ENCODE measurements at places on chromosomes 6 and 20.

DNA sequence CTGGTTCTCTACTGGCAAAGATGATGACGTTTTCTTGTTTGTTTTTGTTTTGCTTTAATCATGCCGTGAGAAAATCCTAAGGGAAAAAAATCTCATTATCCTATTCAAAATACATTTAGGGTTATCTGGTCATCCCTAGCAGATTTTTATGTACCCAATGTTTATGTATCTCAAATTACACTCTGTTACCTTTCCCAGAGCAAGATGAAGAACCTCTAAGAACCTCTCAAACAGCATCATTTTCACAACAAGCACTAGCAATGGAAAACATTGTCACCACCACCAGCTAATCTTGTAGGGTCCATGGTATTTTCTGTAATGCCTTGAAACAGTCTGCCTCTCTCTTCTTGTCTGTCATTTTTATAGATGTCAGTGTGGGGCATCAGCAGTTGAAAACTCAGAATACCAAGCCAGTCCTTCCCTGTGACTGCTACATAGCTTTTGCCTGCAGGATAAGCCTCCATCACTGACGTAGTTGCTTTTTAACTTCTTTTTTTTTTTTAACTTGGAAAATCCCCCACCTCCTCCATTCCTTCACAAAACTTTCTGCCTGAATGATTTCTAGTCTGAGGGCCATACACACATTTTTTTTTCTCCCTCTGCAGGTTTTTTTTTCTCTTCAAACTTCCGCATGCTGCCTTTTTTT is 2.4 kb upstream of the SNAP25 start:
- no peak for DNase-seq

DNA sequence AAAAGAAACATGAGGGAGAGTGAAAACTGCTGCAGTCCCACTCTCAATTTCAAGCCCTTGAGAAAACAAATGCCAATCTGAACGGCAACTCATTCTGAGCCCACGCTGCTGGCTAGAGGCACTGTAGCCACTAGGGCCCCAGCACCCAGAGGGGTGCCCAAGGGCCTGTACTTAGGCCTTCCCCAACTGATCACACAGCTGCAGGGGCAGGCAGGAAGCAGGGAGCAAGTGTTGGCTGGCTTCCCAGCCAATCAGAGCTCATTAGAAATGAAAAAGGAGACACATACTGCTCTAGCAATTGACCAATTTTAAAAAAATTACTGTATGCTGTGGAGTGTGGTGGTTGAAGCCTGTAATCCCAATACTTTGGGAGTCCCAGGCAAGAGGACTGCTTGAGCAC is 3.7 kb upstream of the BEND3 start:
- no peak for DNase-seq

DNA sequence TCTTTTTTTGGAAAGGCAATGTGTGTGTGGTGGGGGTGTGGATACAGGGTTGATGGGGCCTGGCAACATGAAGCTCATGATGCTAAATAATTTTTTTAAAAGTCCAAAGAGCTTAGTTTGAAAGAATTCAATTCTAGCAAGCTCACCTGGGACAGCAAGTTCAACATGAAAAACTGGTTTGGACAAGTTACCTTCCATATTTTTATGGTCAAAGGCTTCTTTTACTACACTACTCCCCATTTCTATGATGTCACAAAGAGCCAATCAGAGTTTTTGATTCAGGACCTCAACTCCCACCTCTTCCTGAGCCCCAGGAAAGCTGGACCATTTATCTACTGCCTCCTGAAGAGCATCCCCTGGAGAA is 66.1 kb upstream of the CTNNBL1 start:
- no peak for DNase-seq

GRCh38 chr6:35786810-35787209 is 6.0 kb downstream of the CLPSL1 start:
- DNase-seq: no peak

DNA sequence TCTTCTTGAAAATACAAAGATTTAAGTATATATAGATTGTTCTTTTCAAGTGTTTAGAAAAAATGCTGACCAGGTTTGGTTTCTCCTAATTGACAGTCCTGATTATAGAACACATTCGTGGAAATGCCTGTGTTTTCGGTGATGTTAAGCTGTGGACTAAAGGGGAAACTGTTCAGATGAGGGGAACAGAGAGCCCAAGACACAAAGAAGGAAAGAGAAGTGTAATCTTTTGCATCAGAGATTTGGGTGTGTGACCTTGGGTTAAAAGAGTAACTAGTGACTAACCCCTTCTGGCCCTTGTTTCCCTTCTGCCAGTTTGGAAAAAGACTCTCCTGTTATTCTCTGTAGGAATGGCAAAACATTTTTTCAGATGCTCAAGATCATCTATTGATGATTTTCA is 331.3 kb downstream of the RIMS1 start:
- DNase-seq: no peak

DNA sequence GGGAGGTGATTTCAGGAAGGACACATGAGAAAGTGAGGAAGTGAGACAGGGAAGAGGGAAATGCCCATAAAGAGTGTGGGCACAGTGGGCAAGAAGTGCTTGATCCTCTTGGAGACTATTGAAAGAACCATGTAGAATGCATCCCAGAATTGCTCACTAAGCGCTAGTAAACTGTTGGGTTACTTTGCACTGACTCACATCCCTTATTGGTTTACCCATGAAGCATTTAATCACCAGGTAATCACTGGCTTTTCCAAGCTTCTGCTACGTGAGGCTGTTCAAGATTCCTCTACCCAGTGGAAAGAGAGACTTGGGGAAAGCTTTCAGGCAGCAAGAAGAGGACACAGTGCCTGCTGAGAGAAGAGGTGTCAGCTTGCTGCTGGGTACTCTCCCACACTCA is 410.0 kb upstream of the JAG1 start:
- no peak for DNase-seq

DNA sequence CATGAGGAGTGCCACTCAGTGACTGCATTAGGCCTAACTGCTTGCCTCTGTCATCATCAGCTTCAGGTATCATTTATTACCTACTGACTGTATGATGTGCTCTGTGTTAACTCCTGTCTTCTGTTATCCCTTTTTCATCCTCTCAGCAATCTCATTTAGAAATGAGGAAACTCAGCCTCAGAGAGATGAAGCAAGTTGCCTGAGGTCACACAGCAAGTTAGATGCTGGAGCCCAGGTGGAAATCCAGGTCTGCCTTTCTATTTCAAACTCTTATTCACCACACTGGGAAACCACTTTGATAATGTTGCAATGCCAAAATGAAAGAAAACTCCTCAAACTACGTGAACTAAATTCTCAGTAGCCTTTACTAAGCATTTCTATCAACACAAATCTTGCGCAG is 1.3 kb downstream of the FERMT1 start:
- DNase-seq: no peak

- DNase-seq: no peak
These were observed 105.8 kb downstream of the QRSL1 start for GRCh38 chr6:106735136-106735633.

GRCh38 chr6:87641065-87641692 is 51.2 kb downstream of the ORC3 start:
- no peak for DNase-seq

- no peak for DNase-seq
These were observed 34.3 kb downstream of the RARS2 start for GRCh38 chr6:87555506-87555905.

DNA sequence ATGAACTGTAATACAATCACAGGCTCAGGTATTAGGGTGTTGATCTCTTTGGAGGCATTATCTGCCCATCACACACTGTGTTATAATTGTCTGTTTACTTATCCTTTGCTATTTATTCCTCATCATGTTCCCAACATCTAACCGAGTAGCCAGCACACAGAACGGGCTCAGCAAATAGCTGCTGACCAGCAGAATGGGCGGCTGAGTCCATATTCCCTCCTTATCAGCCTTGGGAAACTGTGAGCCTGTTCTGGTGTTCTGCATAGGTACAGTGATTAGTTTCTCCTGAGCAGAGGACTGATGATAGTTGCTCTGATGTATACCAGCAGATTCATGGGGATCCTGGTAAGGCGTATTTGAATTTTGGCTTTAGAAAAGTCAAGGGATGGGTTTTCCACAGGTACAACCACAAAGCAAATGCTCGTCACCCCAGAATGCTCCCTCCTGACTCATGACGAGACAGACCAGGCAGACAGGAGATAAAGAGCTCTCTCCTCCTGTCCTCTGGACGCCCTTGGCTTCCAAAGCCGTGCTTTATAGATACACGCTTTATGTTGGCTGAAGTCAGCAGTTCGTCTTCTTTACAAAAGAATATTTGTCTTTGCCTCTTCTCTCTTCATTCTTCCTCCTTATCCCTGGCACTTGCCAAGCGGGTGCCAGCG is 166.7 kb downstream of the TTLL2 start:
- no peak for DNase-seq

- no peak for DNase-seq
These were observed 44.5 kb upstream of the STMND1 start for GRCh38 chr6:17057322-17057721.

- DNase-seq: no peak
These were observed 218.9 kb downstream of the PLCB4 start for GRCh38 chr20:9287826-9288225.

All from A549 (cell line).